ENCODE measurements at places on chromosomes 1 and 21.

DNA sequence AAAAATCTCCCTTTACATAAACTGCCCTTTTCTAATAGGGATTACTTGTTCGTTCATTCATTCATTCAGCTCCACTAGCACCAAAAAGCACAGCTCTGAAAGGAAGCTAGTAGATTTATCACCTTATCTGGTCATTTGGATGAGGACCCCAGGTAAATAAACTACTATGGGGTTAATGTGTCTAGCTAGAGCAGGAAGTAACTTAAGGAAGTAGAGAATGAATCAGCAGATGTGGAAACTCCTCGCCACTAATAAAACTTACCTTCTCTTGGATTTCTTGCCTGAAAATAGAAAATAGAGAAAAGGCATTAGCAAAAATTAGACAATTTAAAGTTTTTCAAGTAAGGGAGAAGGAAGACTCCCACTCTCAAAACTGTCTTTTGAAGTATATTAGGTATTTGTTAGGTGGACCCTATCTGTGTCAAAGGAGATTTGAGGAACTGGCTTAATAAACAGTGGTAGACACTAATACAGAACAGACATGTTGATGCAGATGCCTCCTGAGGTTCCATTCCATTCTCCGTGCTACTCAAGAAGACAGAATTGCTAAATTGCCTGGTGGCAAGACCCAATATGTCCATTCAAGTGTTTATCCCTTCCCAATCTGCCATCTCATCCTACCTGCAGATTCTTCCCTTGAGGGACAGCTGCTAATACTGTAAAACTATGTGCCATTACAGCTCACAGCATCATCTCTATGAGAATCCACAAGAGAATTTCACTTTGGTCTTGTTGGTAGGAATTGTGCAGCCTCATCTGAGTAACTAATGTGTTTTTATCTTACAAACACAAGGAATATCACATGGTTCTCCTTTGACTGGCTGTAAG, 14.9 kb downstream of the SELL start:
- H3K4me1 ChIP-seq: peaks cover 91% of the 10 kb centered on the region
- peaks cover 28% of the 10 kb centered on the region for H3K36me3 ChIP-seq
- no peak for DNase-seq

DNA sequence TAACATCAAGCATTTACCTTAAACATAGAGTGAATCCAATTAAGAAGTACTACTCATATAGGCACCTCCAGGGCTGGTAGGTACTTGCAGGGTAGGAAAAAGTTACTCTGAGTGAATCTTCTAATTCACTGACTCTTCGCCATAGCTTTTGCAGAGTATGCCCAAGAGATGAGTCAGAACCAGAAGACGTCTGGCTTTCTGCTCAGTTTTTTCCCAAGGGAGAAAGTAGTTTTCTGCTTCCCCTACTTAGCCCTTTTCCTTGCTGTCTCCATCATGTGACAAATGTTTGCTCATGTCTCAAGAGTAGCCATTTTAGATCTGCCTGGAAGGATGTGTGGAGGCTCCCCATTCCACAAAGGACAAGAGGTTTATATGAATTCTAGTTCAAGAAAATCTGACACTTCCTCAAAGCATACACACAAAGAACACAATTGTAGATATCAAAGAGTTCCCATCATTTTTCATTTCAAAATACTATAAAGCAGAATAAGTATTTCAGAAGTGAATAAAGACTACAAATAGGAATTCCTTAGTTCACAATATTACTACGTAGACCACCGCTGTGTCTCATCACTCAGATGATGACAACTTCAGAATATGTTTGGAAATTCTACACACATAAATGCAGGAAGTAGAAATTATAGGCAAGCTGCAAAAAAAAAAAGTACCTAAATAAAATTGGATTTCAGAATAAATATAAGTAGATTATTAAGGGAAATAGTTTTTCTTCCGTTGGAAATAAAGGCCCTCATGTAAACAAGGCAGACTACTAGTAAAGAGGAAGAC, 98.5 kb downstream of the ASH1L start:
- no peak for DNase-seq
- no peak overlapping the region for H3K4me3 ChIP-seq
- H3K27me3 ChIP-seq: no peaks in the 10 kb centered on the region
- peaks cover 7% of the 10 kb centered on the region for H3K36me3 ChIP-seq

DNA sequence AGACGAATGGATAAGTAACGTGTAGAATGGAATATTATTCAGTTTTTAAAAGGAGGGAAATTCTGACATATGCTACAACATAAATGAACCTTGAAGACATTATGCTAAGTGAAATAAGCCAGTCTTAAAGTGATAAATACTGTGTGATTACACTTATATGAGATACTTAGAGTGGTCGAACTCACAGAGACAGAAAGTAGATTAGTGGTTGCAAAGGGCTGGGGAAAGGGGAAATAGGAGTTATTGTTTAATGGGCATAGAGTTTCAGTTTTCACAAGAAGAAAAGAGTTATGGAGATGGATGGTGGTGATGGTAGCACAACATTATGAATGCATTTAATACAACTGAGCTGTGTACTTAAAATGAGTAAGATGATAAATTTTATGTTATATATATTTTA, 14.7 kb upstream of the AHCYL1 start:
- no peaks in the 10 kb centered on the region for H3K27me3 ChIP-seq
- no peak overlapping the region for H3K27ac ChIP-seq
- DNase-seq: no peak
- no peak overlapping the region for H3K4me3 ChIP-seq

DNA sequence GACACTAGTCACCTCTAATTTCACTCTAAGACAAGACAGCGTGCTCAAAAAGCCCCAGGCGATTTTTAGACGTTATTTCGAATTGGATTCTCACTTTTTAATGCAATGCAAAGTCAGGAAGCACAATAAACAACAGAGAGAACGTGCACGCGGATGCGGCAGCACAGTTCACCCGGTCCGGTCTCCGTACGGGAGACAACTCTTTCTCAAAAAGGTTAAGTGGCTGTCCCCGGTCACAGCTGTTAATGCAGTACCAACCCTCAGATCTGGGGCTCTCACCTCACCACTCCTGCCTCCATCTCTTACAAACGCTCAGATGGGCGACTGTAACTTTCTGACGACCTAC, 1.2 kb downstream of the HP1BP3 start:
- H3K4me1 ChIP-seq: peaks cover 44% of the 10 kb centered on the region
- H3K27me3 ChIP-seq: no peaks in the 10 kb centered on the region
- peaks cover 9% of the 10 kb centered on the region for H3K36me3 ChIP-seq
- H3K4me3 ChIP-seq: peak overlapping the region; percentile 90
- DNase-seq: no peak
- peak overlapping the region; percentile 82 for H3K27ac ChIP-seq

DNA sequence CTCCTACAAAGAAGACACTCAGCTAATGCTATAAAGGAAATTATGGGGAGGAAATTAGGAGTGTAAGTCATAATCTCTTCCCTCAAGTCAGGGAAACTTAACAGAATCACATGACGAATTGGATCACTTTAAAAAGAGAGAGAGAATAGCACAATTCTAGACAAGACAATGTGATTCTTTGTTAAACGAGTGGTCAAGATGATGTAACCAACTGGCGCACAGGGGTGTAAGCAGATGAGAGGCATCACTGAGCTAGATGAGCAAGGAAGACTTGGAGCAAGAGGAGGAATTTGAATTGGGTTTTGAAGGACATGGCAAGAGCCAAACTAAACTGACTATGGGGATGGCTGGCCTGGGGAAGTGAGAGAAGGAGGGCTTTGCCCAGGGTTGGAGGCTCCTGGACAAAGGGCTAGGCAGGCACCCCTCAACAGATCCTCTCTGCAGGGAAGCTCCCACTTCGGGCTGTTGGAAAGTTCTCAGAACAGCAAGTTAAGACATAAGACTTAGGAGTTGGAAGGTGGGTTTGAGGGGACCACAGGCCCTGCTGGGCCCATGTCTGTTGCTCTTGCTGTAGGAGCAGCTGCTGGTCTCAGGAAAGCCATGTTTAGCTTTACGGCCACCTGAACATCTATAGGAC, 123.9 kb upstream of the GRIK3 start:
- no peaks in the 10 kb centered on the region for H3K4me1 ChIP-seq
- no peaks in the 10 kb centered on the region for H3K36me3 ChIP-seq
- H3K27ac ChIP-seq: no peak overlapping the region

- no peaks in the 10 kb centered on the region for H3K27me3 ChIP-seq
- H3K36me3 ChIP-seq: peaks cover 43% of the 10 kb centered on the region
- no peak overlapping the region for H3K27ac ChIP-seq
- H3K4me3 ChIP-seq: no peak overlapping the region
- peaks cover 21% of the 10 kb centered on the region for H3K4me1 ChIP-seq
Observed at GRCh38 chr1:93223023-93223675, 42.6 kb downstream of the CCDC18 start.

- H3K4me1 ChIP-seq: no peaks in the 10 kb centered on the region
- H3K27me3 ChIP-seq: peaks cover 29% of the 10 kb centered on the region
- no peak overlapping the region for H3K4me3 ChIP-seq
- no peak overlapping the region for H3K27ac ChIP-seq
Observed at GRCh38 chr1:220298470-220299205, 26.4 kb upstream of the RAB3GAP2 start.

DNA sequence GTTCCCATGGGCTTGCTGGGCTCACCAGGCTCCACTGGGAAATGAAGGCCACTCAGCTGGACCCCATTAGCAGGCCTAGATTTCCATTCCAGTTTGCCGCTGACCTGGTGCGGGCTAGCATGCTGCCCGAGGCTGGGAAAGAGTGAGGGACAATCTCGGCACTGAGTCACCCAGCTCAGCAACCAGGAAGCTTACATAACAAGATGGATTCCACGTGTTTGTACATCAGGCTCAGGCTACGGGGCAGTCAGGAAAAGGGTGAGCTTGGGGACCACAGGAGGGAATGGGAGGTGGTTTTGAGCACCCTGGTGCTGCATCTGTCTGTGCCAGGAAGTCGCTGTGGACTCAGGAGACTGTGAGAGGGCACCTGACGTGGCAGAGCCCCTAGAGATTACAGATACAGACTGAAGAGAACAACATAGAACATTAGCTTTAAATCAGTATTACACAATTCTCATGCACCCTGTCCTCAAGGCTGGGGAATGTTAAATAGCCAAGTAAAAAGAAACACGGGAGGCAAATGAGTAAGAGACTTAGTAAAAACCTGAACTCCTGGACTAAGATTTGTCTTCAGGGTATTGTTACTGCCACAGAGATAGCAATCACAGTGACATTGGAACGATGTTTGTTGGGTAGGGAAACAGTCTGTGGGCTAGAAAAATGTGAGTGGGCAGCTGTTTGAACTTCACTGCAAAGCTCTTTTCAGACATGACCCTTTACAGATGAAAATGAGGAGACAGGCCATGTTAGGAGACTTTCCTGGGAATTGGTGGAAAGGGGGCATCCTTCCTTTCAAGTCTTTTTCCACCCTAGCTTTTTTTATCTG, 51.1 kb downstream of the GLUL start:
- H3K4me1 ChIP-seq: peaks cover 6% of the 10 kb centered on the region
- no peaks in the 10 kb centered on the region for H3K36me3 ChIP-seq
- H3K27me3 ChIP-seq: no peaks in the 10 kb centered on the region
- DNase-seq: no peak

GRCh38 chr1:111320066-111320879, 29.6 kb downstream of the CHIA start:
- no peaks in the 10 kb centered on the region for H3K36me3 ChIP-seq
- peaks cover 14% of the 10 kb centered on the region for H3K4me1 ChIP-seq
- no peak overlapping the region for H3K27ac ChIP-seq
- no peak overlapping the region for H3K4me3 ChIP-seq
- H3K27me3 ChIP-seq: no peaks in the 10 kb centered on the region

DNA sequence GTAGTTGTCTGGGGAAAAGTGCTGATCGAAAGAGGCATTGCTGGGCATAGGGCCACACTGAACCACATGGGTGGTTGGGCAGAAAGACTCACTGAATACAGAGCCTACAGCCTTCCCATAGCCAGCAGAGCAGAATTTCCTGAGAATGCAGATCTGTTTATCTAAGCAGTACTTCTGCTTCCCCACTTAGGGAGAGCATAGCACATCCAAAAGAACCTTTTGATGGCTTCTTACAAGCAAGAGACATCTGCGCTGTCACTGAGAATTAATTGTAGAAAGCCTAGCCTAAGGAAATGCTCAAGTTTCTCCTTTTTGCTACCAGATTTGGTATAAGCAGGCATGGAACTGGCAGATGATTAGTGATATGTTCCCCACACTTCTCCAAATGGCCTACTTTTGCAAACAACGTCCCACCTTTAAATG, 13.0 kb upstream of the KLHDC8A start:
- DNase-seq: no peak
- no peak overlapping the region for H3K4me3 ChIP-seq
- H3K36me3 ChIP-seq: no peaks in the 10 kb centered on the region
- H3K4me1 ChIP-seq: peaks cover 10% of the 10 kb centered on the region
- peaks cover 19% of the 10 kb centered on the region for H3K27me3 ChIP-seq

DNA sequence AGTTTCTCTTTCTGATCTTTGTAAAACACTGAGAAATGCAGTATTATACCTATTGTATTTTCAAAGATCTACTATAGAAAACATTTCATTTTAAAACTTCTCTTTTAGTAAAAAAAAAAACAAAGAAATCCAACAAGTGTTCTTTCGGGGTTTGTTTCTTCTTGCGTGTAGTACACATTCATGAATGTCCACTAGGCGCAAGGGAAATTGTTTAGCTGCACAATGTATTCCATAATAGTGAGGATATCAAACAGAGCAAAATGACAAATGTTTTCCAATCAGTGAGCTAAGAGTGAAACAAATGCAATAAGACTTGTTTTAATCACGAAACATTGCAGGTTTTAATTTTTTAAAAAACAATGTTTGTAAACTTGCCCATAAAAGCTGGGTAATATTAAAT, 68.6 kb downstream of the LHX8 start:
- H3K4me3 ChIP-seq: no peak overlapping the region
- no peaks in the 10 kb centered on the region for H3K36me3 ChIP-seq
- H3K4me1 ChIP-seq: no peaks in the 10 kb centered on the region
- H3K27me3 ChIP-seq: no peaks in the 10 kb centered on the region
- no peak overlapping the region for H3K27ac ChIP-seq

DNA sequence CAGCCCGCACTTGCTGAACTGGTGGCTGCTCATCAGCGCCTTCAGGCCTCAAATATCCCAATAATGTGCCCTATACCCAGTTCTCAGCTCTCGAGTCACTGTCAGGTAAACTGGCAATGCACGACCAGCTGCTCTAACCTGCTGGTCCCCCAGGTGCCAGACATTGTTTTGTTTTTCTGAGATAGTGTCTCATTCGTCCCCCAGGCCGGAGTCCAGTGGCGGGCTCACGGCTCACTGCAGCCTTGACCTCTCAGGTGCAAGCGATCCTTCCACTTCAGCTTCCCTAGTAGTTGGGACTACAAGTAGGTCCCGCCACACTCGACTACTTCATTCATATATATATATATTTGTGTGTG, 1.0 kb upstream of the NADK start:
- peaks cover 66% of the 10 kb centered on the region for H3K4me1 ChIP-seq
- peak overlapping the region; percentile 76 for H3K4me3 ChIP-seq
- peak overlapping the region; percentile 94 for H3K27ac ChIP-seq
- no peaks in the 10 kb centered on the region for H3K27me3 ChIP-seq
- no peaks in the 10 kb centered on the region for H3K36me3 ChIP-seq
- no peak for DNase-seq

- no peaks in the 10 kb centered on the region for H3K27me3 ChIP-seq
- H3K4me3 ChIP-seq: no peak overlapping the region
- no peak for DNase-seq
- H3K4me1 ChIP-seq: peaks cover 3% of the 10 kb centered on the region
- H3K36me3 ChIP-seq: peaks cover 4% of the 10 kb centered on the region
- H3K27ac ChIP-seq: no peak overlapping the region
Observed at GRCh38 chr1:26327956-26328362, 10.2 kb downstream of the CD52 start.

- H3K36me3 ChIP-seq: no peaks in the 10 kb centered on the region
- peak overlapping the region; percentile 74 for H3K4me3 ChIP-seq
- H3K27me3 ChIP-seq: no peaks in the 10 kb centered on the region
- peak; percentile 83 for DNase-seq
- H3K4me1 ChIP-seq: peaks cover 36% of the 10 kb centered on the region
- no peak overlapping the region for H3K27ac ChIP-seq
Observed at GRCh38 chr1:32350785-32351398, 11.4 kb downstream of the FAM229A start.

Data from activated T-cell treated with anti-CD3 and anti-CD28 coated beads, Interleukin-2, amount 50 U/mL, for 72 hours (primary cell).